ENCODE measurements at places on chromosomes 11 and 22.

- no peak for DNase-seq
These were observed 172.3 kb downstream of the LDLRAD3 start for GRCh38 chr11:36116161-36116560.

- no peak for DNase-seq
These were observed 63.4 kb downstream of the GRAMD1B start for GRCh38 chr11:123493349-123494063.

GRCh38 chr11:17725174-17725573 lies 5.8 kb downstream of the MYOD1 start:
- DNase-seq: no peak

- DNase-seq: no peak
These were observed 29.2 kb downstream of the IL10RA start for GRCh38 chr11:118015385-118015841.

DNA sequence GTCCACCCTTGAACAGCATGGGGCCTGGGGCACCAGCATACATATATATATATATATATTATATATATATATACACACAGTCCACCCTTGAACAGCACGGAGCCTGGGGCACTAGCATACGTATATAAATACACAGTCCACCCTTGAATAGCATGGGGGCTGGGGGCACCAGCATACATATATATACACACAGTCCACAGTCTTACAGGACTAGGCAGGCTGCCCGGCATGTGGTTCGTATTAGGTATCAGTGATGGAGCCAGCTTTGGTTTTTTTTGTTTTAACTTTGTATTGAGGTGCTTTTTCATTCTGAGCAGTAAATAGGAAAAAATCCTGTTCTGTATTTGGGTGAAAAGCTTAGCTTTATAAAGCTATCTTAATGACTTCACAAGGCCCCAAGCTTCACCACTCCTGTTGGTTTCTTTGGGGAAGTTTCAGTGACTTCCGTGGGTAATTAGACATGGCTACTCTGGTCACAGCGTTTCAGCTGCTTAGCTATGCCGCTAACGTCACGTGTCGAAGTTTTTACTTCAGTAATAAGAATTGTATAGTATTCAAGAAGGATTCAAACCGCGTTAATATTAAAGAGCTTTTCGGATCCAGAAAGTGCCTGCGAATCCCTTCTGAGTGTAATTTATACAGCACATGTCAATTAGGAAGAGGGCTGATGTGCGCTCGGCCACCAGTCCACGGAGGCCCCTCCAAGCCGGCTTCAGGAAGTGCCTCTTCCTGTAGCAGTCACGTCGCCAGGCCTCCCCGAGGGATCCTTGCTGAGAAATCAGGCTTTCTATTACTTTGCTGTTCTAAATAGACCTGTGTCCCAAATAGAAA lies 179.7 kb downstream of the TBC1D22A start:
- DNase-seq: no peak

DNA sequence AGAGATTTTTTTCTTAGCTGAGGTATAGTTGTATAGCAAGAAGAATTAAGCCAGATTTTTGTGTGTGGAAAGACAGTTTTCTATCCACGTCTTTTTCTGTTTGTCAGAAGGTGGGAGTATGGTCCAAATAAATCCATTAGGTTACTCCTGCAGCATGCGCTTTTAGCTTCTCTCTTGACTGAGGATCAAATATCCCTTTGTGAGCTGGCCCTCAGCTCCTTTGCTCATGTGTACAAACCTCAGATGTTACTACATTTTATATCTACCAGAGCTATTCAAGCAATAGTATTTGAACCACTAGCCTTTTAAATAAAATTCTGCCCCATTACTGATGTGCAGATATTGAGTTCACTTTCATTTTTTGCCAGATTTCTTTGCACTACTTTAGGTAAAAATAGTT lies 8.8 kb upstream of the SIDT2 start:
- DNase-seq: no peak

GRCh38 chr11:133679896-133680295 lies 147.6 kb upstream of the OPCML start:
- no peak for DNase-seq

- DNase-seq: no peak
These were observed 31.6 kb upstream of the GAL start for GRCh38 chr11:68652683-68653156.

GRCh38 chr11:41533761-41534160 lies 74.3 kb upstream of the LRRC4C start:
- DNase-seq: no peak

DNA sequence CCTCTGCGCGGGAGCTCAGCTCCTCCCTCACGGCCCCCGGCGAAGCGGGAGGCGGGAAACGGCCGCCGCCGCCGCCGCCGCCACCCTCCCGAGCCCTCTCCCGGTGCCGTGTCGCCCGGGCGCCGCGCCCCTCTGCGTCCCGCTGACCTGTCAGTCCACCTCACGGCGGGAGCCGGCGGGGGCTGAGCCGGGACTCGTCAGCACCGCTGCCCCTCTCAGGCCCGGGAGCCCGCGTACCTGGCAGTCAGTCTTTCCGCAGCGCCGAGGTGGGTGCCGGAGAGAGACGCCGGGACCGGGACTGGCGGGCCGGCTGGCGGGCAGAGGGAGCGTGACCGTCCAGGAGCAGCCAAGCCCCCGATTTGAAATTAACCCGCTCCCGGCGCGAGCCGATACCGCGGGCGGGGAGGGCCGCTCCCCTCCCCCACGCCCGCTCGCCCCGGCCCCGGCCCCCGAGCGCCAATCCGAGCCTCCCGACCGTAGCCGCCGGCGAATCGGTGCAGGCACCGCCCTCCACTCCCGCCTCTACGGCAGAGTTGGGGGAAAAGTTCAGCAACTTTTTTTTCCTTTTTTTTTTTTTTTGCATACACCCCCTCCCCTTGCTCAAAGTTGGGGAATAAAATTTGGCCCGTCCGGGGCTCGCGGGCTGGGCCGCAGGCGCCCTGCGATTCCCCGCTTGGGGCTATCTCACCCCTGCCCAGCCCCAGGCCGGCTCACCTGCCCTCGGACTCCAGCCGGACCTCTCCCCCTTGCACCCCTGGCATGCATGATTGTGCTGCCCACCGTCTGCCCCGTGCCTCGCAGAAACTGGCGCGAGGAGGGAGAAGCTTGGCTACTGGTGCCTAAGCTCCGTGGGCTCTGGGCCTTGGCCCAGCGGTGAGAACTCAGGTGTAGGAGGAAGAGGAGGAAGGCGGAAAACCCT lies 774 bp upstream of the E2F8 start:
- no peak for DNase-seq

- no peak for DNase-seq
These were observed 725 bp downstream of the CASTOR1 start for GRCh38 chr22:30288419-30289140.
